ENCODE measurements at places on chromosomes 3 and 15.

DNA sequence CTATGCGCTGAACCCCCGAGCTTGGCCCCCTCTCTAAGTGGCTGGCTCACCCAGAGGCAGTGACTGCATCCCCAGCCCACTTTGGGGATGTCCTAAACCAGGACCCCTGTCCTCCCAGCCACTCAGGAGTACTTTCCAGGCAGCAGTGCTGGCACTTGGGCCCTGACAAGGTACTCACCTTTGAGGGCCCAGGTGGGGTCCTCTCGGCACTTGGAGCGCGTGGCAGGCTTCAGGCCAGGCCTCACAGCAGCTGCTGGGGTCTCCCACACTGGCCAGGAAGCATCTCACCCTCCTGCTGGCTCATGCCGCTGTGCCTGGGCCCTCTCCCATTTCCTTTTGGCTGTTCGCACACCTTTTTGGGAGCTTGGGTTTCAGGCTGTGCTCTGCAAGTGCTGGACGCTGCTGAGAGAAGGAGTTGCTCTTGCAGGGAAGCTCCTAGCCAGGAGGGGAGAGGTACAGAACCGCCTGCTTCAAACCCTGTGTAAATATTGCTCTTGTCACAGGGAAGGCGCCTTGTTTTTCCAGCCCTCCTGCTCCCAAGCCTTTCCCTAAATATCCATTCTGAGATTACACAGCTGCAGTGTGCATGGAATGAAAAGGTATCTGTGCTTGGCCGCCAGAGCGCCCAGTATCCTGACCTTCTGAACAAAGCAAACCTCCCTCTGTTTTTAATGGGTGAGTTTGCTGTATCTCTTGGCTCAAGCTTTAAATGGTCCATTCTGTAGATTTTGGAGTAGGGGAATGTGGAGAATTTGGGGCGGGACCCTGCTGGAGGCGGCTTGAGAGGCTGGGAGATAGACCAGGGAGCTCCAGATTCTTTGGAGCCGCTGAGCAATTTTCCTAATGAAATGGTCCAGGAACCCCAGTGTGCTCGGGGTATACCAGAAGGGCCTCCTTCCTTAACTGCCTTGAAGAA lies 45.6 kb downstream of the DNASE1L3 start:
- DNase-seq, result no peak

DNA sequence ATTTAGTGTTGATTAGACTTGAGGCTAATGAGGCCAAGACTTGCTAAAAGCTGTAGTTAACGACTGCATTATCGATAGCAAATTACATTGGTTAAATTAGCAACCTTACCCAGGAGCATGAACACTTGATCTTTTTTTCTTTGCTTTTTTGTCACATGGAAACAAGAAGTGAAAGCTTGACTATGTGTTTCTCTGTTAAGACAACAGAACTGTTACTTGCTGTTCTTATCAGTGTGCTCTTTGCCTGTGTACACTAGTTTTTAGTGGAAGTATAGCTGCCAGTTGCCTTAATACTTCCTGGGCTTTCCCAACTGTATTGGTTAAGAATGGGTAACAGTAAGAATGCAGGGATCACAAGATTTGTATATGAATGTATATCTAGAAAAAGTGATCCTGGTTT lies 625.5 kb downstream of the NAALADL2 start:
- no peak for DNase-seq

- DNase-seq, result no peak
These were observed 52.1 kb downstream of the ITGA11 start for GRCh38 chr15:68379759-68380290.

- DNase-seq, result no peak
These were observed 644 bp upstream of the MASP1 start for GRCh38 chr3:187292181-187292580.

DNA sequence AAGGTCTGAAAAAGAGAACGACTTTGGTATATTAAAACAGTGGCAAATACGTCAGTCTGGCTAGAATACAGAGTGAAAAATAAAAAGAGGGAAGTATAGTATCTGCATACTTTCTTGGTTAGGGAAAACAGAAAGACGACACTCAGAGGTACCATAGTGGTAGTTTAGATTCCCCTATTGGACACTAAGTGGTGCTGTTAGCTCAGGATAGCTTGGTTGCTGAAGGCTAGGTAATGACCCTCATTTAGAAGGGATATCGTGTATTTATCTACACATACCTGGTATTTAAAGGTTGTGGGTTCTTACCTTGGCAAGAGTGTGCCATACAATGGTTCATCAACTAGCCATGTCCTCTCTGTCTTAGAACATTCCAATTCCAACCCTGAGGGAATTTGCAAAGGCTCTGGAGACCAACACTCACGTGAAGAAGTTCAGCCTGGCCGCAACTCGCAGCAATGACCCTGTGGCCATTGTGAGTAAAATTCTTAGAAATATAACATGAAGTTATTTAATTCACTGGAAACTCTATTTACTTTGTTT lies 31.0 kb downstream of the TMOD2 start:
- no peak for DNase-seq

GRCh38 chr3:59192473-59192872 lies 142.6 kb upstream of the CFAP20DC start:
- DNase-seq, result no peak

DNA sequence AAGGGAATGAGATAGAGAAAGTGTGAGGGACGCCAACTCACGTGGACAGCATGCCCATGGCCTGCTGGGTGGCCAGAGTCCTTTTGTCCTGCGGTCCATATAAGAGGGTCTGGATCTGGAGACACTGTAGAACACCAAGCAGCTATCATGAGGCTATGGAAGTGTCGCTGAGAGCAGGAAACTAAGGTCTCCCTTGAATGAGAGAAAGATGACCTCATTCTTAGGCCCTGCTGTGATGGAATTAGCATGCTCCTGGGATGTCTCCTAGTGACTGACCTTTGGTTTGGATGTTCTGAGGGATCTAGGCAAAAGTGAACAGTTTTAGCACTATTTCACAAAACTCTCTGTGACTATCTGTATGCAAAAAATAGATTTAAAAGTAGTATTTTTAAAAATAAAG lies 34.4 kb downstream of the SYNM start:
- no peak for DNase-seq

GRCh38 chr3:98917608-98918007 lies 16.1 kb upstream of the DCBLD2 start:
- no peak for DNase-seq

- no peak for DNase-seq
These were observed 51.9 kb downstream of the RHCG start for GRCh38 chr15:89444241-89445225.

DNA sequence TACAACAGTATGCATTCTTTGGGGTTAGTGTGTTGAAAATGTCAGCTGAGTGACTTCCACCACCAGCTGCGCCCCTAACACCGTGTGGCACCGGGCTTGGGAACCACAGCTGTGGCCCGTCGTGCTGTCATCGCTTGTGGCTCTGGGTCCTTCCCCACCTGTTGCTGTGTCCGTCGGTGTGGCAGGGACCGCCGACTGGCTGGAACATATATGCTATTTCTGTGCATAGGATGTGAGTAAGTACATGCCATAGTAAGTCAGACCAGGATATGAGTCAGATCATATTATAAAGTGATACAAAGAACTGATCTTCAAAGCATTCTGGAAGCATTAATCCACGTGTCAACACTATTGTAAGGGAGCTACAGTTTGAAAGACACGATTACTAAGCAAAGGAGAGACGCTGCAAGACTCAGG lies 31.9 kb downstream of the EHD4 start:
- DNase-seq, result no peak

GRCh38 chr3:46135475-46135874 lies 72.6 kb downstream of the CCR1 start:
- no peak for DNase-seq

- no peak for DNase-seq
These were observed 210.4 kb upstream of the NDN start for GRCh38 chr15:23897531-23897930.

GRCh38 chr3:193899001-193899400 lies 236.9 kb upstream of the HES1 start:
- no peak for DNase-seq

DNA sequence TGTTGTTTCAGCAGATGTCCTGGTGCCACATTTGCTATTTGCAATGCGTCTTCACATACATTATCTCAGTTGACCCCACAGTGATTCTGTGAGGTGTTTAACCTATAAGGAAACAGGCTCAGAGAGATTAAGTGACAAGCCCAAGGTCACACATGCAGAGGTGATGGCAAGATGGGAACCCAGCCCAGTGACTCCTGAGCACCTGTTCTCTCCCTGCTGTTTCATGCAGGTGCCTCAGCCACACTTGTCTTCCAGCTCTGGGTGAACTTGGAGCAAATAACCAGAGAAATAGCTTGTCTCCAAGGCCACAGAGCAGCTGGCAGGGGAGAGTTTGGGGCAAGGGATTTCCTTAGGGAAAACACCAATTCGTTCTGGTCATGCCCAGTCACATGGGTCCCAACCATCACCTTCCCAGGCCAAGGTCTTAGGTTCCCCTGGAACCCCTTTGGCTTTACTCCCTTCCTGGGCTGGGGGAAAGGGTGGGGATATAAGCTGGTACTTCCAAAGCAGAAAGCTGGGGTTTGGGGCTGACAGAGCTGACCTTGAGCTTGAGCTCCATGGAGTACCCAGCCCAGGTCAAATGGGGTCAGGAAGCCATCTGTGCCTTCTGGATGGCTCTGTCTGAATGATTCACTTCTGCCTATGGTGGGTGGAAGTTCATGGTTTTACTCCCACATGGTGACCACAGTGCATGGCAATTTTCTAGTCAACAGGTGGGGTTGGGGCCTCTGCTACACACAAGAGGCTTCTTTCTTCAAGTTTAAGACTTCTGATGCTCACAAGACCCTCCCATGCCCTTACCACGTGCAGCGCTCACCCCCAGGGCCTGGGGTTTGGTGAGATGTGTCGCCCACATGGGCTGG lies 22.4 kb downstream of the LIPC start:
- DNase-seq, result no peak

DNA sequence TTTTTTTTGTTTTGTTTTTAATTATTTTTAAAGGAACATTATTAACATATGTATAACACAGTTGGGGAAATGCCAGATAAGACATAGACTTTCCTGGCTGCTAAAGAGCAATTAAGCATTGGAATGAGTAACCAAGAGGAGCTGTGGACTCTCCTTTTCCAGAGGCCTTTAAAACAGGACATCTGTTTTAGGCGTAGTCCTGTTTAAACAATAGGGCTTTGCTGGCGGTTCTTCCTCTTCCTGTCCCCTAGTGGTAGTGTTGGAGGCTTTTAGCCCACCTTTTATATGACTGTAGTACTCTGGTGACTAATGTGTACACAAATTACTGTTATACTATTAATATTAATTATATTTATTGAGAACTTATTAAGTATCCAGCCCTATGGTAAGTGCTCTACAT lies 81.9 kb downstream of the PPARG start:
- DNase-seq, result no peak

- DNase-seq, result no peak
These were observed 119.2 kb downstream of the OSBPL10 start for GRCh38 chr3:31861826-31862225.

DNA sequence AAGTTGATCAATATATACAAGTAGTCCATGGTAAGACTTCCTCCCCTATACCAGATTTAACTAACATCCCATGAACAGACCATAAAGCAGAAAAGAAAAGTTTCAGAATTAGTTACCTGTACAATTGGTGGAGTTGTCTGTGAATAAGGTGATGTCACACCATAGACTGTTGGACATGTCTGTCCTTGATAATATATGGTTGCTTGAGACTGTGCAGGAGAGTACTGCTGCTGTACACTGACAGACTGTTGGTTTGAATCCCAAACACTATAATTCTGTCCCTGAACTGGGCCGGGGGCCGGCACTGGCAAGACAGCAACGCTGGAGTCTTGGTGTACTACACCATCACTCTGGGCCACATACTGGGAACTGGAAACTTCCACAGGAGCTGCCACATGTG lies 77.2 kb downstream of the NBEAL2 start:
- no peak for DNase-seq

DNA sequence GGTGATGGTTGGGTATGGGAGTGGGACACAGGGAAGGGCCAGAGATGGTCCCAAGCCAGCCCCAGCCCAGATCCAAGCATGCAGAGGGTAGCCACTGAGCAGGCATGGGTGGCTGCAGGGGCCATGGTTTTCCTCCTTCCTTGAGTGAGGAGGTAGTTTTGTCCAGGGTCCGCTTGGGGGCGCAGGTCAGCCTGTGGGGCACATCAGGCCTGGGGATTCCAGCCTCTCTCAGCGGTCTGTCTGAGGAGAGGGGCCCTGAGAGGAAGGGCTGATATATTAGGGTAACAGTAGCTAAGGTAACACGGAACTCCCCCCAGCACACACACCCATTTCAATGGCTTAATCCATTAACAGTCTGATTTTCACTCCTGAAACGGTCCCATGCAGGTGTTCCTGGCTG lies 22.7 kb upstream of the LCTL start:
- DNase-seq, result no peak

- peak; percentile 73 for DNase-seq
These were observed 9.1 kb downstream of the BCL2L10 start for GRCh38 chr15:52103217-52104207.

GRCh38 chr3:168030577-168030976 lies 65.1 kb downstream of the GOLIM4 start:
- no peak for DNase-seq

GRCh38 chr15:66894986-66895780 lies 170.2 kb upstream of the SMAD3 start:
- no peak for DNase-seq

- no peak for DNase-seq
These were observed 436.5 kb upstream of the TBL1XR1 start for GRCh38 chr3:177633671-177634207.

GRCh38 chr3:94453864-94454263 lies 391.0 kb downstream of the NSUN3 start:
- no peak for DNase-seq

DNA sequence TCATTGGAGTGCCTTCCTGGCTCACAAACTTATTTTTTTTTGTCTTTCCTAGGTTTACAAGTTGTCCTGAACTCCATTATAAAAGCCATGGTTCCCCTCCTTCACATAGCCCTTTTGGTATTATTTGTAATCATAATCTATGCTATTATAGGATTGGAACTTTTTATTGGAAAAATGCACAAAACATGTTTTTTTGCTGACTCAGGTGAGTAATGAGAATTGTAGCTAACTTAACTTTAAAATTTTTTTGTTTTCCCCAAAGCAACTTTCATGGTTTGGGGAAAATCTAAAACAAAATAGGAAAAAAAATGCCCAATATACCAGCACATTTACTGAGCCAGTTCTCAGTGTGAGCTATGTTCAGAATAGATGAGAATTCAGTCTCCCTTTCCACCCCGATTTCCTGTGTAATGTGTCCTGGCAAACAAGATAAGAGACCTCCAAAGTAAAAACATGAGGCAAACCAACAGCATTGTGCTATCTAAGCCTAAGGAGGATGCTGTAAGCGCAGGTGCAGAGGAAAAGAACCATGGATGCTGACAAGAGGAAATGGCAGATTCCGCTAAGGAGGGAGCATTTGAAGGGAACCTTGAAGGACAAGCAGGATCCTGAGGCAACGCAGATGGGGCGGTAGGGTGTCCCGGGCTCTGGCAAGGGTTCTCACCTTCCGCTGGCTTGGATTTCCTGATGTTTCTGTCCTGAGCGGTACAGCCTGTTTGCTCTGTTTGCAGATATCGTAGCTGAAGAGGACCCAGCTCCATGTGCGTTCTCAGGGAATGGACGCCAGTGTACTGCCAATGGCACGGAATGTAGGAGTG lies 171.4 kb downstream of the CACNA1D start:
- no peak for DNase-seq

GRCh38 chr3:25597535-25598101 lies 67.1 kb downstream of the TOP2B start:
- DNase-seq, result no peak
